Breast epithelium (tissue), 4 donors: ENCODE measurements at places on chromosomes 12 and 14. TPM values are rescaled to one million over a fixed set of nuclear protein-coding genes. Genes with fewer than 3 reads are reported as not detected.

GRCh38 chr12:55797068-55797467, 20.5 kb downstream of the SARNP start:
- no peak overlapping the region for H3K27ac ChIP-seq
- H3K4me1 ChIP-seq, result no peaks in the 10 kb centered on the region
- H3K4me3 ChIP-seq, result no peak overlapping the region
- H3K27me3 ChIP-seq, result no peaks in the 10 kb centered on the region
- H3K36me3 ChIP-seq, result peaks cover 19% of the 10 kb centered on the region

GRCh38 chr12:124369055-124369826, 74.3 kb downstream of the RFLNA start:
- peak overlapping the region; percentile 94 for H3K27ac ChIP-seq
- peak; percentile 90 for DNase-seq
- no peaks in the 10 kb centered on the region for H3K36me3 ChIP-seq

DNA sequence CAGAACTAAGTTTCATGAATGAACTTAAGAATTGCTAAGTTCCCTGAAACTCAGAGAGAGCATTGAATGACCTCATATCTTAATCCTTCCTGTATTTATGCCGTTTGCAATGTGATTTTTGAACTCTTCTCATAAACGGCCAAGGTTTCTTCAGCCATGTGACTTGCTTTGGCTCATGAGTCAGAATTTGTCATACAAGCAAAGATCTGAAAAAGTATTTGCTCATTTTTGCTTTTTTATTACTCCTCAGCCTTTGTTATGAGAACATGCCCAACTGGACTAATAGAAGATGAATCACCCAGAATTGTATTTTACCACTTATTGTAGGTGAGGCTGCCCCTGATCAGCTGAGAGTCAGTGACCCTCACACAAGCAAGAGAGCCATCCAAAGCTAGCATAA, 693.8 kb downstream of the BCL11B start:
- no peak for DNase-seq
- no peaks in the 10 kb centered on the region for H3K4me1 ChIP-seq
- no peaks in the 10 kb centered on the region for H3K27me3 ChIP-seq
- no peak overlapping the region for H3K27ac ChIP-seq
- H3K36me3 ChIP-seq, result no peaks in the 10 kb centered on the region
- no peak overlapping the region for H3K4me3 ChIP-seq

Gene INHBE
- not detected for total RNA-seq

- H3K4me1 ChIP-seq, result no peaks in the 10 kb centered on the region
- no peak overlapping the region for H3K27ac ChIP-seq
- H3K36me3 ChIP-seq, result no peaks in the 10 kb centered on the region
- no peaks in the 10 kb centered on the region for H3K27me3 ChIP-seq
- no peak overlapping the region for H3K4me3 ChIP-seq
These were observed 18.0 kb upstream of the SLC38A4 start for GRCh38 chr12:46843811-46844210.

Gene HSPB8
- 19.3 TPM for total RNA-seq

DNA sequence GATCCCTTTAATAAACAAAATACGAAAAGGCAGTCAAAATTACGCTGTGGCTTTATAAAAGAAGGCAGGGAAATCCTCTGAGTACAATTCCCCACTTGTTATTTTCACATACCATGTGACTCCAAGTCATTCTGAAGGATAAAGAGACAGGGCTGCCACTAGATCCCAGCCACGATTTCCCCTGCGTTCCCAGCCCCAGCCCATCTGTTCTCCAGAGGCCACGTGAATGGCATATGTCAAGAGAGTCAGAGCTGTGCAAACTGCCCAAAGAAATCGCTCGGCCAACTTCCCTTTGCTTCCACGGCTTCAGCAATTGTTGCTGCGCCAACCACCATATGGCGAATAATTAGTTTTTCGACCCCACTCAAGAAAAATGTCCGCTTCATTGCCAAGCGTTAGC, 161.3 kb downstream of the C12orf42 start:
- no peaks in the 10 kb centered on the region for H3K36me3 ChIP-seq
- no peaks in the 10 kb centered on the region for H3K27me3 ChIP-seq
- H3K4me1 ChIP-seq, result no peaks in the 10 kb centered on the region

DNA sequence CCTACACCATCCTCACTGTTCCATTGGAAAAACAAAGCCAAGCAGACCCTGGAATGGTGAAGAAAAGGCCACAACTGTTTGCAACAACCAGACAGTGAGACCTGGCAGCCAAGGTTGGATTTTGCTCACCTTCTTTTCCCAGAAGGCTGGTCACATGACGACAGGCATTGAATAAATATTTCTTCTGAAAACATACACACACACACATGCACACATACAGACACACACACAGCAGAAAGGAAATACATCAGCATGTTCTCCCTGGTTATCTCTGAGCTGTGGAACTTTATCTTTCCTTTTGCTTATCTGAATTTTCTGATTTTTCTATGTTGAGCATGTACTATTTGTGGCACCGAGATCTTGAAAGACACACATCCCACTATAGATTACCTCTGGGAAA, 38.0 kb upstream of the CCDC60 start:
- no peak for DNase-seq
- no peaks in the 10 kb centered on the region for H3K4me1 ChIP-seq
- H3K4me3 ChIP-seq, result no peak overlapping the region
- H3K27me3 ChIP-seq, result peaks cover 16% of the 10 kb centered on the region

GRCh38 chr12:84463741-84464495, 448.7 kb downstream of the SLC6A15 start:
- no peak for DNase-seq
- no peaks in the 10 kb centered on the region for H3K36me3 ChIP-seq
- no peaks in the 10 kb centered on the region for H3K4me1 ChIP-seq
- no peaks in the 10 kb centered on the region for H3K27me3 ChIP-seq
- H3K4me3 ChIP-seq, result no peak overlapping the region

DNA sequence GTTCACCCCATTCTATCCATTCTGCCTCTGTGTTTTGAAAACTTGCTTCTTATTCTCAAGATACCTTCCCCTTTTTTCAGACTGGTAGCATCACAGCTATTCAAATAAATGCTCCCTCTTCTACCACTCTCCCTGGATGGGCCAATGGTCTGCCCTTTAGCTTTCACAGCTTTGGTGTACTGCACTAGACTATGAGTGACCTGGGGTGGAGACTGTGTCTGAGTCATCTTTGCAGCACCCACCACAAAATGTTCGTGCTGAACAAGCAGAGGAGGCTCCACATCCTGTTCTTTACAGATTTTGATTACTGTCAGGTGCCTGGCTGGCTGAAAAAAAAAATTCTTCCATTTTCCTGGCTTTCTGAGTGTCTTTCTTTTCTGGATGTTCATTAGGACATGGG, 1104.1 kb upstream of the TMEM132C start:
- no peak overlapping the region for H3K27ac ChIP-seq
- H3K36me3 ChIP-seq, result no peaks in the 10 kb centered on the region
- H3K4me1 ChIP-seq, result no peaks in the 10 kb centered on the region
- no peak overlapping the region for H3K4me3 ChIP-seq
- H3K27me3 ChIP-seq, result no peaks in the 10 kb centered on the region
